CD4-positive, alpha-beta T cell (primary cell): ENCODE measurements at places on chromosomes 4 and X.

DNA sequence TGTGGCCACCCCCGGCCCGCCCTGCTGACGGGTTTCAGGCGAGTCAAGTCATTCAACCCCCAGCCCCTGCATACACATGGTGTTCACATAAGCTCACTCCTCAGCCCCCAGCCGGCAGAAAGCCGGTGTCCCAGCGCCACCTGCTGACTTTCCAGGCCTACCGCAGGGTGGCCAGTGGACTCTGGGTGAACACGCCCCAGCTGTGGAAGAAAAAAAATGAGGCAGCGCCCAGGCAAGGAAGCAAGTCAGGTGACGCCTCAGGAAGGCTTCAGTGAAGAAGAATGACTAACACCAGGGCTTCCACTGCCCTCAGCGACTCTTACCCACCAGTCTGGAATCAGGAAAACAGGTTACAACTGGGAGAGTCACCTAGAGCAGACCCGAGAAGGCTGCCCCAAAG is 15.8 kb downstream of the BCAP31 start:
- DNase-seq: no peak

DNA sequence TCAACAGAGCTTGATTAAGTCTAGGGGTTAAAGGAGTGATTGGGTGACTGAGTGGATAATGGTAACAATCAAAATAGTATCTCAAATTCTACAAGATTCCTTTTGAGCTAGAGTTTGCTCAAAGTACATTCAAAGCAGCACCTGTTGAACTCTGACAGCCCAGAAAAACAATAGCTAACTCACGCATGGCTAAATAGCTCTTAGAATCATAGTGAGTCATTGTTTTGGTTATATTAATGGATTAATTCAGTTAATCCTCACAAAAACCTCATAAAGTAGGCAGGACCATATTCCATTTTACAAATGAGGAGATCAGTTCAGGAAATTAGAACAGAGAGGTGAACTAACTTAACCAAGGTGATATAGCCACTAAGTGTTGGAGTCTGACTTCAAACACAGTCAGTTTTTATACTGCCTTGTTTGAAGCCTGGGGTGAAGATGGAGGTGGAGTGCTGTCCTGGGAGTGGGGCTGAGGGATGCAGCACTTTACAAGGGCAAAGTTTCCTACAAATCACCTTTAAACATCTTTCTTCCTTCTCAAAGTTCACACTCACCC is 35.9 kb upstream of the PPM1K start:
- DNase-seq: no peak

DNA sequence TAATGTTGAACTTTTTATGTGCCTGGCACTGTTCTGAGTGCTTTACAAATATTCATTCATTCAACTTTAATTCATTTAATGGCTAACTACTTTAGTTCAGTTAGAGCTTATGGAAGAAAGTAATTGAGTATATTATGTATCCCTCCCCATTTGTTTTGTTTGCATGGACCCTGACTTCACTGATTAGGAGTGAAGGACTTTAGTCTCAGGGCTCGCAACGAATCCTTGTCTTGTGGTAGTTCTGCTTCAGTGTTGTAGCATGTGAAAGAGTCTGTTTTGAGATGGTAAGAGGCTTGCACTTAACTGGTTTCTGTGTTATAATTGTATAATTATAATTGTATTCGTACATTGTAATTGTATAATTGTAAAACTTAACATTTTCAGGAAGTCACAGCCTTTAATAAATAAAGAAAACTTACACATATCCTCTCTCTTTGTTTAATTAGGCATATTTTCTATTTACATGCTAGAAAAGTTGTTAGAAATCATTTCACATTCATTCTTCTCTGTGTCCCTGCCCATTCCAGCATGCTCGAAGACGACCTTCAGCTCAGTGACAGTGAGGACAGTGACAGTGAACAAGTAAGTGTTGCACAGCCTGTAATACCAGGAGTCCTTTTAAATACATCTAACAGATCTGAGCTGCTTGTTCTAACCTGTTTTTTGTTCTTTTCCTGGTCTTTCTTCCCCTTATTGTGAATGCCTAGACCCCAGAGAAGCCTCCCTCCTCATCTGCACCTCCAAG is 115.1 kb downstream of the KLHL8 start:
- no peak for DNase-seq

DNA sequence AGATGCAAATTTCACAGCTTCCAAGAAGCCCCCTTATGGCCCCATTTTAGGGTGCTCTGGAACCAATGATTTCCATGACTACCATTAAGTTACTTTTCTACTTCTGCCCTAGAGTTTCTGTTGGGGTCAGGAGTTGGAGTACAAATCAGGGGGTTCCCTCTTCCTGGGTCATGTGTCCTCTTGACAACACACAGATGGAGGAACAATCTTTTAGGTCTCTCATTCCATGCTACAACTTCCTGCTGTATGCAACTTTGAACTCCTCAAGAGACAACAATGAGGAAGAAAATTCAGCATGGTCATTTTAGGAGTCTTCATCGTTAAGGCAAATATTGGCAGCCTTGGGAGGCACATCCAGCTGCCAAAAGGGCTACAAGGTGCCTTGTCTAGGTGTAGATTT is 79.7 kb downstream of the SEL1L3 start:
- no peak for DNase-seq

GRCh38 chr4:39369301-39369700 is 3.1 kb upstream of the RFC1 start:
- DNase-seq: no peak

GRCh38 chr4:5980436-5981155 is 37.6 kb downstream of the C4orf50 start:
- DNase-seq: no peak

DNA sequence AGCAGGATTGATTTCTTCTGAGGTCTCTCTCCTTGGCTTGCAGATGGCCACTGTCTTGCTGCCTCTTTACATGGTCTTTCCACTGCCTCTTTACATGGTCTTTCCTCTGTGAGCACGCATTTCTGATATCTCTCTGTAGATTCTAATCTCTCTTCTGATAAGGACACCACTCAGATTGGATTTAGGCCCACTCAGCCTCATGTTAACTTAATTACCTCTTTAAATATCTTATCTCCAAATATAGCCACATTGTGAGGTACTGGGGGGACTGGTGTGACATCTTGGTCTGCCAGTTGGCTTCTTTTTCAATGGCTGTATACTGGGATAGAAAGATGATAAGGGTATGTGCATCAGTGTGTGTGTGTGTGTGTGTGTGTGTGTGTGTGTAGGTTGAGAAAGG is 153.7 kb downstream of the AWAT2 start:
- no peak for DNase-seq

GRCh38 chr4:189826657-189827056 is 114.0 kb upstream of the FRG1 start:
- no peak for DNase-seq

DNA sequence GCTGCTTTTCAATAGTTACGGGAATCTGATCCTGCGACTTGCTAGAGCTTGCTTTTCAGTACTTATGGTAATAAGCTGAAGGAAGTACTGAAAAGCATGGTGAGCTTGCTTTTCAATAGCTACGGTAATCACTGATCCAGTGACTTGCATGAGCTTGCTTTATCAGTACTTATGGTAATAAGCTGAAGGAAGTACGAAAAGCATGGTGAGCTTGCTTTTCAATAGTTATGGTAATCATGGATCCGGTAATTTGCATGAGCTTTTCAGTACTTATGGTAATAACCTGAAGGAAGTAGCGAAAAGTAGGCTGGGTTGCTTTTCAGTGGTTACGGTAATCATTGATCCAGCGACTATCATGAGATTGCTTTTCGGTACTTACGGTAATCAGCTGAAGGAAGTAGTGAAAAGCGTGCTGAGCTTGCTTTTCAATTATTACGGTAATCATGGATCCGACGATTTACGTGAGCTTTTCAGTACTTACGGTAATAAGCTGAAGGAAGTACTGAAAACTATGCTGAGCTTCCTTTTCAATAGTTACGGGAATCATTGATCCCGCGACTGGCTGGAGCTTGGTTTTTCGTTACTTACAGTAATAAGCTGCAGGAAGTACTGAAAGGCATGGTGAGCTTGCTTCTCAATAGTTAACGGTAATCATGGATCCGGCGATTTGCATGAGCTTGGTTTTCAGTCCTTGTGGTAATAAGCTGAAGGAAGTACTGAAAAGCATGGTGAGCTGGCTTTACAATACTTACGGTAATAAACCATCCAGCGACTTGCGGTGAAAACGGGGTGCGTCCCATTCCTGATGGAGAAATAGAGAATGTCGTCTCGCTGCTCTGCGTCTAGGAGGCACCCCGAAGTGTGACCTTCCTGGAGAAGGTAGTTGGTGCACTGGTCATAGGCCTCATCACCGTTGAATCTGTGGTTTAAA is 6.5 kb downstream of the CRLF2 start:
- DNase-seq: peak; percentile 77

DNA sequence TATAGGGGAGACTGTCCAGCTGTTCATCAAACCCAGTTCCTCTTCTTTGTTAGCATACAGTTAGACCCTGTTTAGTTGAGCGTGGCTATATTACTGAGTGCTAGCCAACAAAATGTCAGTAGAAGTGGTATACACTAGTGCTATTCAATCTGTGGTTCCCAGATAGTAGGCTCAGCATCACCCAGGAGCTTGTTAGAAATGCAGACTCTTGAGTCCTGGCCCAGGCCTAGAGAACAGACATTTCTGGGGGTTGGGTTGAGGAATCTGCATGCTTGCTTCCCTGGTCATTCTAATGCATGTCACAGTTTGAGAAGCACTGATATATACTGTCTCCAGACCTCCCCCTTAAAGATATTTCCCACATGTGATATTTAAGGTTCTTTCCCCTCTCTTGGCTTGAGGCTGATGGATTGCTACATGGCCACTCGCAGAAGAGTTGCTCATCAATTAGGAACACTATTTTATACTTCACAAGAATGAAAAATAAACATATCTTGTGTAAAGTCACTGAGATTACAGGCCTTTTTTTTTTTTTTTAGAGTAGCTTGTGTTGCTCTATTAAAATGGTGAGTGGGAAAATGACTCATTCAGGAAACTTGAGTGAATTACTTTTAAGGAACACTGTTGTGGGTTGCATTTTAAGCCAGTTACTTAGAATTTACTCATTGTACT is 289.0 kb downstream of the STIM2 start:
- no peak for DNase-seq

DNA sequence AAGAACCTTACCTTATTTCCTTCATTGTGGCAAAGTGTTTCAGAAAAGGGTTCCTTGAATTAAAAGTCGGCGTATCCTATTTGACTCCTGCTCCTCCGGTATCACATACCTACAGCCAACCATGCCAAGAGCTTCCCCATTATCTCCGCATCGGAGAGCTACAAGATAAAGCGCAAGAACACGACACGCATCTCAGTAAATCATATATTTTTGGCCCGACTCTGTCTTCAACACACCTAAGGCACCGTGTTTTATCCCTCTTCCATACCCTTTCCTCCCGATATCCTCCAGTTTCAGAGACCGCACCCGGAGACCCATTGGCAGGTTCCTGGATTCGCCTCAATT is 497 bp upstream of the THAP9 start:
- DNase-seq: no peak

- DNase-seq: no peak
Observed at GRCh38 chr4:172794307-172794703, 374.3 kb upstream of the GALNT7 start.

DNA sequence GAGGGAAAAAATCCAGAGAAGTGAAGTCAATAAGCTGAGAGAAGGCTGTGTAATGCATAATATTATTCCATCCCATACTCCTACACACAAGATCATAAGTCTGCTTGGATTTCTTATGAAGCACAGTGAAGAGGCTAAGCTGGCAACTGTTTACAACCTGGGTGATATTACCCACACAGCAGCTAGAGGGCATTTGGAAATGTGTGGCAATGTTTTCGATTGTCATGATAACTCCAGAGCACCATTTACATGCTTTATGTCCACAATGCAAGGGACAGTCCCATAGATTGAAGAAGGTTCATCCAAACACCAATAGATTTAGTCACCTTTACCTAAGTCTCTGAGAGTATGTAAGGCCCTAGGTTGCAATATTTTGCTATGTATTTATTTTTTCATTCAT is 412.2 kb downstream of the PPP3CA start:
- no peak for DNase-seq

DNA sequence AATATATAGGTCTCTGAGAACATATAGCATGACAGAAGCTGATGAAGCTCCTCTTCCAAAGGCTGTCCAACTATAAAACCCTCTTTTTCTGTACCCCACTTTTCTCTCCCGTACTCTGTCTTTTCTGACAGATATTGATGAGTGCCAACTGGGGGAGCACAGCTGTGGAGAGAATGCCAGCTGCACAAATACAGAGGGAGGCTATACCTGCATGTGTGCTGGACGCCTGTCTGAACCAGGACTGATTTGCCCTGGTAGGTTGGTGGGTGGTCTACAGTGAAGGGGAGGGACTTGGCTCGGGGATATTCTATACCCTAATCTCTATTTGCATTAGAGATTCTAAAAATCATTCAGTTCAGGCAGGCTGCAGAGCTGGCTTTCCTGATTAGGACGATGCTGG is 80.4 kb downstream of the EGF start:
- no peak for DNase-seq

- DNase-seq: no peak
Observed at GRCh38 chr4:120132935-120133334, 66.3 kb upstream of the MAD2L1 start.

GRCh38 chr4:93065790-93066189 is 762.0 kb downstream of the GRID2 start:
- DNase-seq: no peak

DNA sequence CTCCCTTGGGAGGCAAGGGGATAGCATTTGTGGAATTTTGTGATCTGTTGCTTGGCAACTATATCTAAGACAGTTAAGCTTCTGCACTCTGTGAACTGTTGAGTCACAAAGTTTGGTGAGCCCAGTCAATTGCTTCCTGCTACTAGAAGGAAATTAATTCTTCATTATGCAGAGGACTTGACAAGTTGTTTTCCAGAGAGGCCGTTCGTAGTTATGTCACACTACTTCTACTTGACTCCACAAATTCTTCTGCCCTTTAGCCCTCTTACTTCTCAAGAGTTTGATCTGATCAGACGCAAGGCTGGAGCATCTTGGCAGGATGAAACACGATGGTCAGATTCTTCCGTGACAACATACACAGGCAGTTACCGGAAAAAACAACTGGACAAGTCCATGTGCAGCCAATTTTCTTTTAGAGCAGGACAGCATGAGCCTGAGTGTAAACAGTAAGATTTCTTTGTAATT is at the start of gene C4orf51:
TSS of gene C4orf51 (plus strand) at position 156 of the 465 bp plus-strand sequence. CDS start at position 214, 58 bp downstream.
- DNase-seq: no peak

DNA sequence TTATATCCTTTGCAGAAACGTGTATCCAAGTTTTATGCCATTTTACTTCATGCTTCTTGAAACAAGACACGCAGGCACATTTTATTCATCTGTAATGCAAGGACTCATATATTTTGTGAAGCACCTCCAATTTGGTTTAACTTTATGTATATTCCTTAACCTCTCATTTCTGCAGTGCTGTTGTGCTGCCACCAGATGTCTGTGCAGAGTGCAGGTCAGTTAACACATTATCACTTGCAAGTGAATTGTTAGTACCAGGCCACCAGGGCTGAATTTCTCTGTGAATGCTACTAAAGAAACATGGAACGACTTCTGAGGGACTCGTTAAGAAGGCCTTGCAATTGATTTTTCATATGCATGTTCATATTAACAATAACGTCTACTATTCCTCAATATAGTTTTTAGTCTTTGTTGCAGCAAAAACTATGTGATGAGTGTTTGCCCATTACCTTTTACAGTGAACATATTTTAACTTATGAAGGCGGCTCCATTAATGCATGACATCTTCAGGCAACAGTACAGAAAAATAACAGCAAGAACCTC is 770.3 kb downstream of the NLGN4X start:
- DNase-seq: no peak
